ENCODE measurements at places on chromosomes 4 and X. TPM values are rescaled to one million over a fixed set of nuclear protein-coding genes. Genes with fewer than 3 reads are reported as not detected.

Gene FAT1
- 70.3 TPM for total RNA-seq

Gene CENPVL3
- total RNA-seq, result not detected

Gene CTAG2
- not detected for total RNA-seq

Gene ATP2B3
- total RNA-seq, result not detected

Gene RAB33A
- 8.3 TPM for total RNA-seq

Gene FAM9C
- not detected for total RNA-seq

Gene JAKMIP1
- 0.59 TPM for total RNA-seq

Gene KCND1
- 1.3 TPM for total RNA-seq

Gene MAGEA4
- total RNA-seq, result not detected

Gene IL2
- not detected for total RNA-seq

Gene SHROOM3
- total RNA-seq, result 30.9 TPM

Gene RS1
- total RNA-seq, result not detected

Gene ARHGAP6
- 5.1 TPM for total RNA-seq

Gene FABP2
- total RNA-seq, result not detected

Gene IL1RAPL2
- not detected for total RNA-seq

Gene PPARGC1A
- total RNA-seq, result 72.3 TPM

Gene VGLL1
- total RNA-seq, result not detected

Gene CSAG3
- total RNA-seq, result not detected

Gene ANOS1
- total RNA-seq, result 6.0 TPM

Gene SASH3
- 2.1 TPM for total RNA-seq

Gene RASSF6
- total RNA-seq, result not detected

Gene LONRF3
- 3.6 TPM for total RNA-seq

Gene CXorf65
- not detected for total RNA-seq

Gene RHOXF2
- not detected for total RNA-seq

Gene DUX4
- not detected for total RNA-seq

Gene ZNF711
- total RNA-seq, result 4.7 TPM

Gene CCDC158
- 0.19 TPM for total RNA-seq

Gene EPGN
- total RNA-seq, result 3.8 TPM

Gene CTAG1B
- total RNA-seq, result not detected

Gene RP2
- 5.0 TPM for total RNA-seq

Gene CLDN34
- not detected for total RNA-seq

Gene NHSL2
- 9.3 TPM for total RNA-seq

Gene F8A2
- not detected for total RNA-seq

Gene ZNF81
- total RNA-seq, result 3.6 TPM

Gene DUSP9
- total RNA-seq, result not detected
